Bladder microvascular endothelial cell (primary cell): ENCODE measurements at places on chromosomes 5 and 9. TPM values are rescaled to one million over a fixed set of nuclear protein-coding genes. Genes with fewer than 3 reads are reported as not detected.

IL4 gene
- total RNA-seq: not detected in 2 replicates

GZMA gene
- total RNA-seq: 0.13 TPM in 1 of 2 replicates, not detected in the other

PCDHB4 gene
- total RNA-seq: under 0.01 and 0.25 TPM in 2 replicates

TMED9 gene
- 128 and 228 TPM in 2 replicates for total RNA-seq

TUSC1 gene
- 5.9 and 6.8 TPM in 2 replicates for total RNA-seq

ATP10B gene
- total RNA-seq: under 0.01 and 0.44 TPM in 2 replicates

RNF130 gene
- 16.4 and 54.6 TPM in 2 replicates for total RNA-seq

FAM53C gene
- 17.2 and 31.5 TPM in 2 replicates for total RNA-seq

SLC36A3 gene
- not detected in 2 replicates for total RNA-seq

NPR3 gene
- total RNA-seq: 0.13 and 1.3 TPM in 2 replicates
